ENCODE measurements at places on chromosomes 7 and 10.

GRCh38 chr10:24382979-24383663 is 174.2 kb downstream of the KIAA1217 start:
- DNase-seq, result no peak

DNA sequence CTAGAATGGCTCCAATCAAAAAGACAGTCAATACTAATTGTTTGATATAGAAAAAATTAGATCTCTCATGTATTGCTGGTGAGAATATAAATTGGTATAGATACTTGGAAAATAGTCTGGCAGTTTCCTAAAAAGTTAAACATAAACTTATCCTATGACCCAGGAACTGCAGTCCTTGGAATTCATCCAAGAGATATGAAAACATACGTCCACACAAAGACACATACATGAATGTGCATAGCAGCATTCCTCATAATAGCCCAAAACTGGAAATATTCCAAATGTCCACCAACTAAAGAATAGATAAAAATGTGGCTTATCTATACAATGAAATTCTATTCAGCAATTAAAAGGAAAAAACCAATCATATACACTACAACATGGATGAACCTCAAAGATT is 128.4 kb downstream of the ZFAND4 start:
- DNase-seq, result no peak

- no peak for DNase-seq
Observed at GRCh38 chr7:26910221-26910620, 45.8 kb upstream of the SKAP2 start.

GRCh38 chr10:122657729-122658128 is 41.9 kb downstream of the C10orf120 start:
- no peak for DNase-seq

DNA sequence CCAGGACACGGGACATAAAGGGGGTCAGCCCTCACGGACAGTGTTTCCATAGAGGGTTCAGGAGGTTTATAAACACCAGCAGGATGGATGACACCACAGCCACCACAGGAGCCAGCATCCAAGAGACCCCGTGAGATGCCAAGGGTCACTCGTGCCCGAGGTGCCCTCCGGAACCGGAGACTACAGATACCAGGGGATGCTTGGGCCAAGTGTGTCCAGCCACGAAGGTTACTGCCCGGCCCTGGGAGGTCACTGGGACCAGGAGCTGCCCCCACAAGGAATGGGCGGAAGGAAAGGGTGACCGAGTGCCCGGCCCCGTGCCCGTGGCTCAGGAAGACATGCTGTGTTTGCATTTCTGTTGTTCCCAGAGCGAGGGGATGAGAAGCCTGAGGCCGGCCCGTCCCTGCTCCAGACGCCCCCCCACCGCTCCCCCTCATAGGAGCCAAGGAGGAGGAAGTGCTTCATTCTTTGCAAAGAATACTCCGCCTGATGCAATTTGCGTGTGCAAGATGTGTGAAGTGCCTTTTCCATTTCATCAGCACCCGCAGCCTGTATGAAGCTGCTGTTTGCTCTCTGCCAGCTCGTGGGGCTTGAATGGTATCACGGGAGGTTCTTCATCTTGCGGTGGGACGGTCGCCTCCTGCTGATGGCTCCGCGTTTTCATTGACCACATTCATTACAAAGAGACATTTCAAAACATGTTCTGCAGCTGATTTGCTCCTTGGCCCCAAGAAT is 176.4 kb downstream of the ELFN1 start:
- DNase-seq, result no peak

DNA sequence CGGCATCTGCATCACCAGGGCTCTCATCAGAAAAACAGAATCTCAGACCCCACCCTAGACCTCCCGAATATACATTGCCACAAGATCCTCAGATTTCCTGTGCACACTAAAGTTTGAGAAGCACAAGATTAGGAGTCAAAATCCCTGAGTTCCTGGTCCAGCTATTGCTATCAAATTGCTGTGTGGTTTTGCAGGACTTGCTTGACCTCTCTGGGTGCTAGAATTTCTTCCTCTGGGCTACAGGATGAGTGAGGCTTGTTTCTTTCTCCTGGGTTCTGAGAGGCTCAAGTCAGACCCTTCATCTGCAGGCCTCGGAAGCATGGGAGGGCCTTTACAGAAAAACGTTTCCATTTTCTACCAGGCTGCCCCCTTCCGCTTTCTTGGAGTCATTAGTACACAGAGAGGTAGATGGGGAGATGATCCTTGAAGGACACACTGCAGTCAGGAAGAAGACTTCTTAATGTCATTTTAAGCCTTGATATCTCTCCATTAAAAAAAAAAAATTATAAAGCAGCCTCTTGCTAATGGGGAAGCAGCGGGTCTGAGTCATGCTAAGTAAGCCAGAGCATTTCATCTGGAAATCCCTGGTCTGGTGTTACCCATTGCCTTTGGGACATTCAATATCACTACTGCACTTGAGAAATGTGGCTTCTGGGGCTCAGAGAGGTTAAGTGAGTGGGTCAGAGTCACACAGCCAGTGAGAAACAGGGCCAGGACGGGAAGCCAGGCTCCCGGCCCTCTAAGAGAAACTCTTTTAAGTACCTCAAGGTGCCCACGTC is 173.5 kb downstream of the KCNMA1 start:
- DNase-seq, result no peak

GRCh38 chr7:144628176-144628575 is 207.7 kb downstream of the TPK1 start:
- DNase-seq, result no peak

- DNase-seq, result no peak
Observed at GRCh38 chr10:57638411-57638810, 629.3 kb downstream of the IPMK start.

DNA sequence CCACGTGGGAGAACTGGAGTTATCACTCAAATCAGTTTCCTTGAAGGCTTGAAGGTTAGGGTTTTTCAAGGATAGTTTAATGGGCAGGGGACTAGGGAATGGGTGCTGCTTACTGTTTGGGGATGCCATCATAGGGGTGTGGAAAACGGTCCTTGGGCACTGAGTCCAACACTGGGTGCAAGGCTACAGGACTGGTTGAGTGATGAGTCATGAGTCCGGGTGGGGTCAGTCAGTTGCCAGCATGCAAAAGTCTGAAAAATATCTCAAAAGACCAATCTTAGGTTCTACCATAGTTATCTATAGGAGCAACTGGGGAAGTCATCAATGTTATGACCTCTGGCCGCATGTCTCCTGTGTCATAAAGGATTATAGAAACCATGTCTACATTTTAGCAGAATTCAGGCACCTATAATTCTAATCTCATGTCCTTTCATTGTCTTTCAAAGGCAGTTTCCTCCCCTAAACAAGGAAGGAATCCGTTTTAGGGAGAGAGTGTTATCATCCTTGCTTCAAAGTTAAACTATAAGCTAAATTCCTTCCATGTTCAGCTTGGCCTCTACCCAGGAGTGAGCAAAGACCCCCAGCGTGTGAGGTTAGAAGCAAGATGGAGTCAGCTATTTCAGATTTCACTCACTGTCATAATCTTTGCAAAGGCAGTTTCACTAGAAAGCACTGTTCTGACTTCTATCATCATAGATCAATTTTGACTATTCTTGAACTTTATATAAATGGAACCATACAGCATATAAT is 94.5 kb downstream of the COL26A1 start:
- DNase-seq, result no peak

DNA sequence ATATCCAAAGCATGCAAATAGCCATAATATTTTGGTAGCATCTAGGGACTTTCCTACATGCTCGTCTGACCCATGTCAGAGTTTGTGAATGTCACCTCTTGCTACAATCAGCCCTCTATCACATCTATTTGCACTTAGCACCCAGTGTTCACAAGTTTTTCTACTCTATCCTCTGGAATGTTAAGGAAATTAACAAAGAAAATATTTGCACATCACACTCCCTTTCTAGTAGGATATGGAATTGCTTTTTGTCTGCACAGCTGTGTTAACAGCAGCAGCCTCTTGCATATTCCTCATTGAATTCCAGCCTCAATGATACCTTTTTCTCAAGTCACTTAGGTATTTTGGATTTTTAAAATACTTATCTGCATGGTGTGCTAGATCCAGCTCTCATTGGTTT is 403.1 kb upstream of the SEMA3C start:
- DNase-seq, result no peak

- DNase-seq, result no peak
Observed at GRCh38 chr10:105837951-105838350, 1196.9 kb downstream of the SORCS3 start.

DNA sequence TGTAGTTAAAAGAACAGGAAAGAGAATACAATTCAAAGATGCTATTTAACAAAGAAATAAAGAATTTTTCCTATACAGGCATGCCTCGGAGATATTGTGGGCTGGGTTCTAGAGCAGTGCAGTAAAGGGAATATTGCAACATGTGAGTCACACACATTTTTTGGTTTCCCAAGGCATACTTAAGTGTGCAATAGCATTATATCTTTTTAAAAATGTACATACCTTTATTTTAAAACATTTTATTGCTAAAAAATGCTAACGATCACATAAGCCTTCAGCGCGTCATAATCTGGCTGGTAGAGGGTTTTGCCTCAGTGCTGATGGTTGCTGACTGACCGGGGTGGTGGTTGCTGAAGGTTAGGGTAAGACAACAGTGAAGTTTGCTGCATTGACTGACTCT is 54.4 kb downstream of the ESYT2 start:
- no peak for DNase-seq

DNA sequence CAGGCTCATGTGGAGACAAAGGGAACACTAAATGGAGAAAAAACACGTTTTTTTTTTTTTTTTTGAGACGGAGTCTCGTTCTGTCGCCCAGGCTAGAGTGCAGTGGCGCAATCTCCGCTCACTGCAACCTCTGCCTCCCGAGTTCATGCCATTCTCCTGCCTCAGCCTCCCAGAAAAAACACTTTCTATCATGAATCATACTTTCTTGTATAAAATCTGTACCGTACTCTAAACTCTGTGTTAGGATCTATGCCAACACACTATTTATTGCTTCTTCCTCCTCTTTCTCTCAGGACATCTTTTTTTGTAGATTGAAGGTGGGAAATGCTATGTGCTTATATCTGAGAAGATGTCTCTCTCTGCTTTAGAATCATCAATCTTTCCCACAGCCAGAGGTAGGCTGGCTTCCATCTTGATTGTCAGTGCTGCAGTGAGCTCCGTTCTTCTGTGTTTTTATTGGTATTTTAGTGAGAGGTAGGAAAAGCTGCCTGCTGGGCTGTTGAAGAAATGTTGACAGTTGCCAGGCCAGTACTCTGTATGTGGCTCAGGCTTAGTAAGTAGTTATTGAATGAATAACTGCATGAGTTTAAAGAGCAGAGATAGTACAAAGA is 101.1 kb downstream of the GPR85 start:
- DNase-seq, result no peak

- no peak for DNase-seq
Observed at GRCh38 chr10:11357439-11357838, 254.0 kb downstream of the USP6NL start.

- no peak for DNase-seq
Observed at GRCh38 chr10:53528974-53529373, 756.4 kb upstream of the MBL2 start.

DNA sequence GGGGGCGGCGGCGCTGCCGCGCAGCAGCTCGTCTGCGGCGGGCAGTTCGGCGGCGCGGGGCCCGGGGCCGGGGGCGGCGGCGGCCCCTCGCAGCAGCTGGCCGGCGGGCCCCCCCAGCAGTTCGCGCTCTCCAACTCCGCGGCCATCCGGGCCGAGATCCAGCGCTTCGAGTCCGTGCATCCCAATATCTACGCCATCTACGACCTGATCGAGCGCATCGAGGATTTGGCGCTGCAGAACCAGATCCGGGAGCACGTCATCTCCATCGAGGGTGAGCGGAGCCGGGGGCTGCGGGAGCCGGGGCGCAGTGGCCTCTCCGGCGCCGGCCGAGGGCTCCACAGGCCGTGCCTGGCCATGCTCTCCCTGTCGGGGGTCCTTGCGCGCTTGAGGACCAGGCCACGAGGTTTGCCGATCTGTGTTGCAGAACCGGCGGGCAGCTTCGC is 548 bp downstream of the AGAP3 start:
- DNase-seq, result peak; percentile 38

- no peak for DNase-seq
Observed at GRCh38 chr10:92103376-92104090, 180.0 kb downstream of the BTAF1 start.

DNA sequence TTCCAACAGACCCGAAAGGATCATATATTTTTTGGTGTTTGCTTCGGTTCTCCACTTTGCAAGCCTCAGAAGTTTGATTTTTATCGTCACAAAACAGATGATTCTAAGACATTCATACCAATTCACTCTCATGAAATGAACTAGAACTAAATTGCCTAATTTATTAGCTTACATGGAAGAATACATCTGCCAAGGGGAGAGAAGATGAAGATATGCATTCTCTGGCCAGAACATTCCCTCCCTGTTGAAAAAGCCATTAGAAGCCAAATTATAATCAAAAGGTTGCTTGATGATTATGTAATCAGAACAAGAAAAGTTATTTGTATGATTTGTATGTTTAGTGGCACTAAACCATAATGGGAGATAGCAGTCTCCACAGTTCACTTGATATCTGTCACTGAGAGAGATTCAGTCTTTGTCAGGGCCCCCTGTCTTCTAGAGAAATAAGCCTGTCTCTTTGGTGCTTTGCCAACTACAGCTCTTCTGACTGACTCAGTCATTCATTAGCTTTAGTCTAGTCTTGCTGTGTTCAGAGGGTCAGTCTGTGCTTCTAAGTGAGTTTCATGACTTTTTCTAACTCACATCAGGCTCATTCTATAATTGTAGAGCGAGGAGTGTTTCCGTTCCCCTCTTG is 95.3 kb upstream of the GNAI1 start:
- no peak for DNase-seq

GRCh38 chr7:107353701-107354100 is 116.2 kb upstream of the GPR22 start:
- DNase-seq, result no peak

DNA sequence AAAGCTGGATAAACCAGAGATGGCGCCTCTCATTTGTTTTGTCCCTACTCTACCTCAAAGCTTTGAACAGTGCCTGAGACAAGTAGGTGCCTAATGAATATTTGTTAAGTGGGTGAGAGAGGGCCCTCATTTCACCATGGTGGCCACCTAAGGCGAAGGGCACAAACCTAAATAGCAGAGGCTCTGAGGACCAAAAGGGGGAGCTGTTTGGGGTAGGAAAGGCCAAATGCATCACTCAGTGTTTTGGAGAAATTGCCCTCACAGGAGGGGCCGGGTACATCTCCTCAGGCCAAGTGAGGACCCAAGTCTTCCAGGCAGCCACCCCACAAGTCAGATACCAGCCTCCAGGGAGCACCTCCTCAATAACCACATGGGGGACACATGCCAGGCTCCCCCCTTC is 14.0 kb downstream of the IMPDH1 start:
- DNase-seq, result no peak

DNA sequence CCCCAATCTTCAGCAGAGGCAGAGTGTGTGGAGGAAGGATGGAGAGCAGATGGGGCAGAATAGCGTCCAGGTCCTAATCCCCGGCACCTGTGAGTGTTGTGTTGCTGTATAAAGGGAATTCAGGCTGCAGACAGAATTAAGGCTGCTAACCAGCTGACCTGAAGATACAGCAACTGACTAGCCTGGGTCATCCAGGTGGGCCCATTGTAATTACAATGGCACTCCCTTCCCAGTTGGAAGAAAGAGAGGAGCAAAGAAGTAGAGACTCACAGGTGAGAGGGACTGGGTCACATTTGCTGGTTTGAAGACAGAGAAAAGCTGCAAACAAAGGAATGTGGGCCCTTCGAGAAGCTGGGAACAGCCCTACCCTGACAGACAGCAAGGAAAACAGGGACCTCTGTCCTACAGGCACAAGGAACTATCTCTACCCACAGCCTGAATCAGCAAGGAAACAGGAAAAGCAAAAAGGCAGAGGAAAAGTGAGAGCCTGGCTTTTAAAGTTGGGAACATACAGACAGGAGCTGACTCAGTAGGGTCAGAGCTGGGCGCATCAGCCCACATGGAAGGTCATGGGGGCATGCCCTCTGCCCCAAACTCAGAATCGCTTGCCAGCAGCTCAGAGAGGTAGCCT is 11.6 kb upstream of the TMEM72 start:
- DNase-seq, result no peak

All from activated naive CD4-positive, alpha-beta T cell treated with Interleukin-2 at 50 U/mL for 16 hours (primary cell).